ENCODE measurements at places on chromosomes 12 and 14. TPM values are rescaled to one million over a fixed set of nuclear protein-coding genes. Genes with fewer than 3 reads are reported as not detected.

- peak; percentile 80 for DNase-seq
Measured at GRCh38 chr12:57865084-57865751, 18.7 kb upstream of the CTDSP2 start.

DNA sequence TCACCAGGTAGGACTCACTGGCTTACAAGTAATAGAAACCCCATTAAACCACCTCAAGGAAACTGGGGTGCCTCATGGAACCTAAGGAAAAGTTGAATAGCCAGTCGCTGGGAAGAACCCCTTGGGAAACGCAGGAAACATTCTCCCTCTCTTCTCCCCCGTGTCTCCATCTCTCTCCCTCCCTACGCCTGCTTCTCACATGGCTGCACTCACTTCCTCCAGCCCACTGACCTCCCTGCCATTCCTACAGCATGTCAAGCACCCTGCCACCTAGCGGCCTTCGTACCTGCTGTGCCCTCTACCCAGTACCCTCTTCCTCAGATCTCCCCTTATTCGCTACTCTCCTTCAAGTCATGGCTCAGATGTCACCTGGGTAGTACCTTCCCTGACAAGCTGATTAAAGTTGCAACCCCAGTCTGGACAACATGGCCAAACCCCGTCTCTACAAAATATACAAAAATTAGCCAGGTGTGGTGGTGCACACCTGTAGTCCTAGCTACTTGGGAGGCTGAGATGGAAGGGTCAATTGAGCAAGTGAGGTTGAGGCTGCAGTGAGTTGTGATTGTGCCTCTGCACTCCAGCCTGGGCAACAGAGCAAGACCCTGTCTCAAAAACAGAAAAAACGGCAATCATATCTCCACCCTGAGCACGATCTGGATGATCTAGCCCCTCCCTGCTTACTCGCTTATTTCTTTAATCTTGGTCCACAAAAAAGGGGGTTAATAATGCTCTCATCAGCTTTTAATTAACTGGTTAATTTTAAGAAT lies 6.4 kb upstream of the DTX1 start:
- DNase-seq: peak; percentile 65

DNA sequence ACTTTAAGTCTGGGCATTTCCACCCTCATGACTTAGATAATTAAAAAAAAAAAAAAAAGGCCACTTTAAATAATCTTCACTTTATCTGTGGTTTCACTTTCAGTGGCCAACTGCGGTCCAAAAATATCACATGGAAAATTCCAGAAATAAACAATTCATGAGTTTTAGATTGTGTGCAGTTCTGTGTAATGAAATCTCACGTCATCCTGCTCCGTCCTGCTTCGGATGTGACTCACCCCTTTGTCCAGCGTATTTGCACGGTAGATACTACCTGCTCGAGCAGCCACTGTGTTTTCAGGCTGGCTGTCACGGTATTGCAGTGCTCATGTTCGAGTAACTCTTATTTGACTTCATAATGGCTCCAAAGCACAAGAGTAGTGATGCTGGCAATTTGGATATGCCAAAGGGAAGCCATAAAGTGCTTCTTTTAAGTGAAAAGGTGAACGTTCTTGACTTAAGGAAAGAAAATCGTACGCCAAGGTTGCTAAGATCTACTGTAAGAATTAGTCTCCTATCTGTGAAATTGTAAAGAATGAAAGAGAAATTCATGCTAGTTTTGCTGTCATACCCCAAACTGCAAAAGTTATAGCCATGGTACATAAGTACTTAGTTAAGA lies 2.4 kb downstream of the E2F7 start:
- peak; percentile 95 for DNase-seq

The MUCL1 gene
- not detected for total RNA-seq

GRCh38 chr12:31861360-31861759 lies 97.9 kb upstream of the RESF1 start:
- DNase-seq: no peak

DNA sequence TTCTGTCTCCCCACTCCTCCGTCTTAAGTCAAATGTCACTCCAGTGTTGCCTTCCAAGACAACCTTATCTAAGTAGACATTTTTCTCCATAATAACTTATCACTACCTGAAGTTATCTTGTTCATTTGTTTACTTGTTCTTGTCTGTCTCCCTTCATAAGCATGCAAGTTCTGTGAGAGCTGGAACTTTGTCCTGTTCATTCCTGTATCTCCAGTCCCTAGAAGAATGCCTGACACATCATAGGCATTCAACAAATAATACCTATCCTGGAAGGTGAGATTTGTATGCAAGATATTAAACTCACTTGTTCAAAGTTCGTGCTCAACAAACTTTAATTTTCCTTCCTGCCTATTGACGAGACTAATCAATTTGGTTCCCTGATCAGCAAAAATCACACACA lies 5.7 kb upstream of the MIA2 start:
- DNase-seq: no peak

DNA sequence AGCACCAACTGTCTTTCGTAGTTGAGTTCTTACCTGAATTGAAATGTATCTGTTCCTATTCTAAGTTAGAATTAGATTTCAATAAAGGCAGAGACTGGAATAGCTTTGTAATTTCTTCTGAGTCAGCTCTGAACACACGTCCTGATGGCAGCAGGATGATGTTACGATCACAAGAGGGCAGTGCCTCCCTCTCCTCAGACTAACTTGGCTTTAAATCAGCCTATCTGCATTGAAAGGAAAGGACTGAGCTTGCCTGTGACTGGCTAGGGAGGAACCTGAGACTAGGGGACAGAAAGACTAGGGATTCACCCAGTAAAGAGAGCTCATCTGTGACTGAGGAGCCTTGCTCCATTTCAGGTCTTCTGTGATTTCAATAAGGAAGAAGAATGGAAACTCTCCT lies 323.7 kb upstream of the OR4E1 start:
- peak; percentile 66 for DNase-seq

GRCh38 chr12:3805077-3805476 lies 52.2 kb upstream of the CRACR2A start:
- DNase-seq: no peak

DNA sequence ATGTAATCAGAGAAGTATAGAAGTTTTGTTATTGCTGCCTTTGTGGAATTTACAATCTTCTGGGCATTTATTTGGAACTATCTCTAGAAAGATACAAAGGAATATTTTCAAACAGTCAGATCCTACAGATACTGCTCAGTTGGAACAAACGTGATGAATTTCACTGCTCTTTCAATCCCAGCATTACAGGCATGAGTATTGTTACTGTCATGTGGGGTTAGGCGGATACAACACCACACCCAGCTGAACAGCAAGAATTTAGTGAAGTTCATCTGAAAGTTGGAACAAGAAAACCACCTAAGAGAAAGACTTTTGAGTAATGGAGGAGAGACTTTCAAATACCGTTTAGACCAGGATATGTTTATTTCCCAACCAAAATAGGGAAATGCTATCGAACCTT lies 123.3 kb upstream of the PLXNC1 start:
- DNase-seq: no peak

The ZCCHC8 gene
- total RNA-seq: 18.7 TPM

- no peak for DNase-seq
Measured at GRCh38 chr12:109557805-109558204, 15.5 kb downstream of the MMAB start.

DNA sequence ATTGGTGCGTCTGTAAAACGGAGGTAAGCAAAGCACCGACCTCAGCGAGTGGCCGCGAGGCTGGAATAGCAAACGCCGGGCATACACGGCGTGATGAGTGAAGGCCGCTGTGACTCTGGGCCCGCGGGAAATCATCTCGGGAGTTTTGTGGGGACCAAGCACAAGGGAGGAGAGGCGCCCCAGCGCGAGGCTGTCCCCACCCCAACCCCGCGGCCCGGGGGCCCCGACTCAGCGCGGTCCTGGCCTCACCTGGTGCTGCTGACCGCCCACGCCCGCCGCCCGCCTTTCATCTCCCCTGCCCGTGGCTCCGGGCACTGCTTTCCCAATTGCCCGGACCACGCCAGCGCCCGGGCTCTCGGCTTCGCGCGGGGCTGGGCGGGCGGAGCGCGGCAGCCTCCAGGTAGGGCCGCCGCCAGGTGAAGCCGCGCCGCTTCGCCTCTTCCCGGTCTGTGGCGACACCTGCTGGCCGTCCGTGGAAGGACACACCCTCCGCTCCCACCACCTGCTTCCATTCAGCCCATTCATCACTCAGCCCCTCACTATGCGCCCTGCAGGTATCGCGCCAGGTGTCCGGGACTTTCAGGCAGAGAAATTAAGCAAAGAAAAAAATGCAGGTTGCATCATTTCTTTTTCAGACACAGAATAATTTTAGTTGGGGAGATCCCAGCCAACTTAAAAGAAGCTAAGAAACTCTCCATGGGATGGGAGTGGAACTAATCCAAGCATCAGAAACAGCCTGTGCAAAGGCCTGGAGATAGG lies 360.4 kb downstream of the MED13L start:
- DNase-seq: peak; percentile 32

DNA sequence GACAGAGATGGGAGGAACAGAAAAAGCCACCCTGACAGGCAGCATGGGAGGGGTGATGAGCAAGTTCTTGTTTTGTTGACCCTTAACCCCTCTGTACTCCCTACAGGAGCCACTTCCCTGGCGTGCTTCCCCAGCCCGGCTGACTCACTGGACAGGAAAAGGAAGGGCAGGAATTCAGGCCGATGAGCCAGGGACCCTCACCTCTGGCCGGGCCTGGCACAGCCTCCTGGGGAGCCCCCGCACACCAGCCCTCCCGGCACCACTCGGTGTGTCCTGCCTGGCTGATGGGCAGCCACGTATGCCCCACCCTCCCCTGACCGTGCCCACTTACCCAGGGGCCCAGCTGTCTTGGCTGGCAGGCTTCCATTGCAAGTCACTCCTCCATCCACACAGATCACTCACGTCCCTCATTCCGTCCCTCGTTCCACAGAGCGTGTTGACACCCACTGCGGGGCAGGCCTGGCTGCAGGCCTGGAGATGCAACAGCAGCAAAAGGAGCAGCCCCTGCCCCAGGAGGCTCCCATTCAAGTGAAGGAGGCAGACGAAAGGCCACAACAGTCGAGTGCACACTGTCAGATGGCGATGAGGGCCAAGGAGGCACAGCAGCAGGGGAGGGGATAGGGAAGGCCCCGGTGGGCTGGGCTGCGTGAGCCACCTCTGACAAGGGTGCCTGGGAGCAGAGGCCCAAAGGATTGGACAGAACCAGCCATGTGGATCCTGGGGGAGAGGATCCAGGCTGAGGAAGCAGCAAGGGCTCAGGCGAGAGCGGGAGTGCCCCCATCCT lies 19.7 kb upstream of the CD9 start:
- peak; percentile 81 for DNase-seq

DNA sequence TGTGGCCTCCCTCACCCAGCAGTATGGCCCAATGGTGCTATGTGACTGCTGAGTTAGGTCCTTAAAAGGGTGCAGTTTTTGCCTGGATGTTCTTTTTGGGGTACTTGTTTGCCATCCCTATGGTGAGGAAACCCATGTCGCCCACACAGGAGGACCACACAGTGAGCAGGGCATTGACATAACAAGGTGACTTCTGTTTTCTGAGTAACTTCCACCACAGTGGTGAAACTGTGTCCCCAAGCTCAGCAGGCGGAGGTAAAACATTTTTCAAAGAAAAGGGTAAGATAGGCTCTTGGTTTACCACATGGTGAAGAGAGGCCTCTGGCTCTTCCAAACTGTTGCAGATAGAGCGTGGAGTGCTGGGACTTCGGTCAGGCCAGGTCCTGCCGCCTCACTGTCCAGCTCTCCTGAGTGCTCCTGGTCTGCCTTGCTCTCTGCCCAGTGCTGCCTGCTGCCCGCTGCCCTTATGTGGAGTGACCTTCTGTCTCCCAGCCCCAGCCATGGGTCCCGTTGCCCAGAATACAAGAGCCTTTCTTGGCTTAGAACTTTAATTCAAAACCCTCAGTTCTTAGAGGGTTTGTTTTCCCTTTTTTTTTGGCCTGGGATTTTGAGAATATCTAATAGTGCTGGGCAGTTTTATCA lies 54.0 kb downstream of the TRAF3 start:
- no peak for DNase-seq

The CIROP gene
- not detected for total RNA-seq

The NRIP2 gene
- not detected for total RNA-seq

DNA sequence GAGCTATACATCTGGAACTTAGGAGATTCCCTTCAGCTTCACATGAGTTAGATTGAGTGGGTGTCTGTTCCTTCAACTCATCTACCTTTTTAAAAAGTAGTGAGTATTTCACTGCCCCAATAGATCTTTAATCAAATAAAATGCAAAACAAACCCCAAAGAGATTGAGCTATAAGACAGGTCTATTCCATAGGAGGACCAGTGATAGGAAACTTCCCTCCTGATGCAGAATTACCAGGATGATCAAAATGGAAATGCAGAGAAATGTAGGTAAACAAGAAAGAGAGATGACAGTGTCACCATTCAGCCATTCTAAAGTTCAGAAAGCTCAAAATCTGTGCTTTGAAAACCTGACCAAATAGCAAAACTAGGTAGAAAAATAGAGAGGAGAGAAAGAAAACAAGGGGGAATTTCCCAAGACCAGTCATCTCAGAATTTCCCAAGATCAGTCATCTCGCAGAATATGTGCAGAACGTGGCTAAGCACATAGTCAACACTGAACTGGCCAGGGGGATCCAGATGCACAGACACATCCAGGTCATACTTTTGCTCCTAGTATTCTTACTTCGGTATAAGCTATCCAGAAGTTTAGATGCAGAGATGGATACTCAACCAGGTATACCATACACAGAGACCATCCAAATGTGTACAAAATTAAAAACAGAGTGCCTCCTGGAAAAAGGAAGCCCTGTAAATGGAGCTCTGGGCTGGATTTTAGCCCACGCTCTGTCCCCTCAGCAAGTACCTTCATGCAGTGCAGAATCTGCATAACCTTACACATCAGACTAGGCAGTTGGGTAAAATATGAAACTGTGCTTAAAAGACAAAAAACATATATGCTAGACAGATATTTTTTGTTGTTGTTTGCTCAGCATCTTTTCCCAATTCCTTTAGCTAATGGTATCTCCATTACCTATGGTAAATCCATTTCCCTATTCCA lies 27.4 kb downstream of the SLC41A2 start:
- peak; percentile 82 for DNase-seq

The OR6C70 gene
- 0.29 TPM for total RNA-seq

DNA sequence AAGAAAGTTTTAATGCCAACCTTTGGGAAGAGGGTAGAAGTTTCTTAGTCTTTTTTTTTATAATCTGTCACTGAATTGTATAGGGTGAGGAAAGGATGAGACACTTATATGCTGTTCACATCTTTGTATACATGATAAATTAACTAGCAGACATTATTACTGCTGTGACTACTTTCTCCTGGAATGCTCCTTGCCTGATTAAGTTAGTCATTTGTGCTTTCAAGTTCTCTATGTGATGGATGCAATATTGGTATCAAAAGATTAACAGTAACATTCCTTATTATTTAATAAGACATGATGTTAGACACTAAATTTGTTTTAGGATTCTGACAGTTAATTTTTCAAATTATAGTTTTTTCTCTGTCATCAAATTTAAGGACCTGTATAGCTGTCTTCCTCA lies 223.4 kb upstream of the GARIN2 start:
- no peak for DNase-seq

The GABARAPL1 gene
- 19.5 TPM for total RNA-seq

All from Daoy (cell line).